Right atrium auricular region (tissue), 2 donors: ENCODE measurements at places on chromosomes 12 and 14.
A peak's percentile ranks its signal among the peaks of the same experiment; 100 is the strongest.

- no peak for DNase-seq
Observed at GRCh38 chr14:74324931-74325361, 22.2 kb upstream of the ABCD4 start.

- no peak for DNase-seq
Observed at GRCh38 chr14:92425101-92425500, 88.5 kb upstream of the RIN3 start.

DNA sequence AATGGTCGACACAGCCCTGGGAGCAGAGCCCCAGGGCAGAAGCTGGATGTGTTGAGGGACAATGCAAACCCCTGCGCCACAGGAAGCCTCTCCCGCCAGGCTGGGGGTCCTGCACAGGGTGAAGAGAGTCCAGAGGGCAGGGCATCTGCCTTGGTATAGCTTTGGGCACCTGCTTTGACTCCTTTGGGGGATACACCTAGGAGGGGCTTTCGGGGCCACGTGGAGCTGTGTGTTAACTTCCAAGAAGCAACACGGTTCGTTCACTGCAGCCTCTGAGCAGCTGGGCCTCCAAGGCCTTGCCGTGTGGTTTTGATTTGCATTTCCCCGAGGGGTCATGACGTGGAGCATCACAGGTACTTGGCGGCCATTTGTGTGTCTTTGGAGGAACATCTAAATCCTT lies 5.8 kb upstream of the PUS1 start:
- no peak for DNase-seq

GRCh38 chr14:23056145-23056955 lies 970 bp downstream of the CDH24 start:
- DNase-seq: peak; percentile 69

GRCh38 chr12:21521541-21521940 lies 4.6 kb upstream of the SPX start:
- DNase-seq: no peak
